ENCODE measurements at places on chromosomes 12 and 14.

DNA sequence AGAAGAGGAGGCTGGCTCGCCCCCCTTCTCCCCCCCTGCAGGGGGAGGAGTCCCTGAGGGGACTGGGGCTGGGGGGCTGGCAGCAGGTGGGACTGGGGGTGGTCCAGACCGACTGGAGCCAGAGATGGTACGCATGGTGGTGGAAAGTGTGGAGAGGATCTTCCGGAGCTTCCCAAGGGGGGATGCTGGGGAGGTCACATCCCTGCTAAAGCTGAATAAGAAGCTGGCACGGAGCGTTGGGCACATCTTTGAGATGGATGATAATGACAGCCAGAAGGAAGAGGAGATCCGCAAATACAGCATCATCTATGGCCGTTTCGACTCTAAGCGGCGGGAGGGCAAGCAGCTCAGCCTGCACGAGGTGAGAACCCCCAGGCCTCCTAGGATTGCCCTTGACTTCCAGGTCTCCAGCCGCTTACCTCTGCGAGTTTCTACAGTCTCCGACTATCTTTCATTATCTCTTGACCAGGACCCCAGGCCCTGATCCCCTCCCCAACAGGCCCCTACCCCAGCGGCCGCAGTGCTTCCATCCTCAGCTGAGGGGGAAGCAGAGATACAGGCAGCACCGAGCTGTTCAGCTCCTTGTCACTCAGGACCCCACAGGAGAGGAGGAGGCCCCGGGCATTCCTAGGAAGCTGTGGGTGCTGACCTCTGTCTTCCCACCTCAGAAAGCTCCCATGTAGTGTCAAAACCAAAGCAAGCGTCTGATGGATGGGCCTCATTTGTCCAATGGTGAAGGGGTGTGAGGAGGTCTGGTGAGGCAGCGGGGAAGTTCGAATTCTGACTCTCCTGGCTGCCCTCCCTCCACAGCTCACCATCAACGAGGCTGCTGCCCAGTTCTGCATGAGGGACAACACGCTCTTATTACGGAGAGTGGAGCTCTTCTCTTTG, 3.0 kb downstream of the NAB2 start:
- DNase-seq, result no peak

DNA sequence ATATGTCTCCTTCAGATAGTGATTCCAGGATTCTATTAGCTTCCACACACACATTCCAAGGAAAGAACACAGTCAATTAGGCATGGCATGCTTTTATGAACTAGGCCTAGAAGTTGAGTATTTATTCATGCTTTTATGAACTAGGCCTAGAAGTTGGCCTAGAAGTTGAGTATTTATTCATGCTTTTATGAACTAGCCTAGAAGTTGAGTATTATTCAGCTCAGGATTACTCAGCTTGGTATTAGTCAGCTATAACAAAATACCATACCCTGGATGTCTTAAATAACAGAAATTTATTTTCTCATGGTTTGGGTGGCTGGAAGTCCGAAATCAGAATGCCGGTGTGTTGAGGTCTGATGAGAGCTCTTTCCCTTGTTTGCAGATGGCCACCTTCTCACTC, 442.7 kb upstream of the FLRT2 start:
- DNase-seq, result no peak

GRCh38 chr14:72855913-72856312, 38.0 kb downstream of the DPF3 start:
- no peak for DNase-seq

DNA sequence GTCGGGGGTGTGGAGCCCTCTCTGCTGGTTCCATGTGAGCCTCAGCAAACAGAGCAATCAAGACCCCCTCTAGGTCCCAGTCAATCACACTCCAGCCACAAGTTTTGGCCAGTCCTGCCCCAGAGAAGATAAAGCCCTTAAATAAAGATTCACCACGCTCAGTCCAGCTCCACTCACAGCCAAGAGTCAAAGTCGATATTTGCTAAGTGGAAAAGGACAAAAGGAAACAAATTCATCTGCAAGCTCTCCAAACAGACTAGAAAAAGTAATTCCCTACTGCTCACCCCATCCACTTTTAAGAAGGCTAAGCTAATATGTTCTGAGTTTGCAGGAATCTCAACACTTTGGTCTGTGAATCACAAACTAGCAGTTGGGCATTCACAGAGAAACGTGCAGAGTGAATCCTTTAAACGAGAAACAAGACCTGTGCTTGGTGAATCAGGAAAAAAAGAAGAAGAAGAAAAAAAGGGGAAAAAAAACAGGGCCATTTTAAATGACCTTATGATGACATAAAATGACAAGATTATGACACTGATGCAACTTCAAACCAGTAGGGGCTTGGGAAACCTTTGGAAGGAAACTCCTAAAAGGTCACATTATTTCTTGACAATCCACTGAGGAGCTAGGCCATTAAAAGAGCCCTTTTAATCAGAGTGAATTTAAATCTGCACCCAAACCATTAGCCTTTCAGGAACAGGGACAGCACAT, 41.8 kb upstream of the FOXN3 start:
- no peak for DNase-seq

DNA sequence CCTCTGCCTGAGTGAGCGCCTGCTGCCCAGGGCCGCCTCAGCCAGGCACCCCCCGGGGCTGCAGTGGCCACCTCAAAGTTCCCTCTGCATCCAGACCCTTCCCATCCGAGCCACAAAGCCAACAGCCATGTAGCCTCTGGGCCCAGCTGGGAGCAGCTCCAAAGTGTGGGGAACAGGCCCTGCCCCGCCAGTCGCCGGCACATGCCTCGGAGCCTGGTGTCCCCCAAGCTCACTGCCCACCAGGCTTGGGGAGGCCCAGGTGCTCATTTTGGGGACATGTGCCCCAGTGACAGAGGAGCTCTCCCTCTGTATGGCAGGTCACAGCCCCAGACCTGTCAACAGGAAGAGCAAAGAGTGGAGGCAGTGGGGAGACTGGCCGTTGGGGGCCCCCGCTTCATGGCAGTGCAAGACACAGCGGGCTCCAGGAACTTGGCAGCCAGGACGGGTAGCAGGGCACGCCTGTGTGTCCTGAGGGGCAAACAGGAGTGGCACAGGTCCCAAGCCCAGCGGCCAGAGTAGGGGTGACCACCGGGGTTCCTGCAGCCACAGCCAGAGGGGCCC, 29.9 kb downstream of the JAG2 start:
- no peak for DNase-seq

GRCh38 chr12:92362785-92363184, 217.1 kb upstream of the BTG1 start:
- no peak for DNase-seq

GRCh38 chr12:92431146-92431545, 271.6 kb upstream of the PLEKHG7 start:
- no peak for DNase-seq

GRCh38 chr14:55913324-55914025, 204.7 kb upstream of the PELI2 start:
- DNase-seq, result no peak

DNA sequence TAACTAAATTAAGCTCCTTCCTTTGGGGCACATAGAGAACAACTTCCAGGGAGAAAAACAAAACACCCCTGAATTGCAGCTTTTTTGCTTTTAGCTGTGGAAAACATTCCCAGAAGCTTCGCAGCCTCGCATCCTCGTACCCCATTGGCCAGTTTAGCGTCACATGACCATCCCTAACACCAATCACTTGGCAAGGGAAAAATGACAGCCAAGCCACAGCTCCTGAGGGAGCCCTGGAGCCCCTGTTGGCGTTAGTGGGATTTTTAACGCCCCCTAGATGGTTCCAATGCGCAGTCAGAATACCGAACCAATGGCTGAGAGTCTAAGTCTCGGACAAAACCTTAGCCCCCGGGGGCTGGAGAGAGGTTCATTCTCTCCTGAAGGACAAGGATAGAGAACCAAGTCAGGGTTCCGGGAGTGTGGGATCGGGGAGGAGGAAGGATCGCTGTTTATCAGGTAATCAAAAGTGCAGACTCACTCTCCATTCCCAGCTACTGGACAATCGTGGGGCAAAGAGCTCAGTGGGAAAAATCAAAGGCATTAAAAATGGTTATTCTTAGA, 135.6 kb upstream of the HIF1A start:
- no peak for DNase-seq

DNA sequence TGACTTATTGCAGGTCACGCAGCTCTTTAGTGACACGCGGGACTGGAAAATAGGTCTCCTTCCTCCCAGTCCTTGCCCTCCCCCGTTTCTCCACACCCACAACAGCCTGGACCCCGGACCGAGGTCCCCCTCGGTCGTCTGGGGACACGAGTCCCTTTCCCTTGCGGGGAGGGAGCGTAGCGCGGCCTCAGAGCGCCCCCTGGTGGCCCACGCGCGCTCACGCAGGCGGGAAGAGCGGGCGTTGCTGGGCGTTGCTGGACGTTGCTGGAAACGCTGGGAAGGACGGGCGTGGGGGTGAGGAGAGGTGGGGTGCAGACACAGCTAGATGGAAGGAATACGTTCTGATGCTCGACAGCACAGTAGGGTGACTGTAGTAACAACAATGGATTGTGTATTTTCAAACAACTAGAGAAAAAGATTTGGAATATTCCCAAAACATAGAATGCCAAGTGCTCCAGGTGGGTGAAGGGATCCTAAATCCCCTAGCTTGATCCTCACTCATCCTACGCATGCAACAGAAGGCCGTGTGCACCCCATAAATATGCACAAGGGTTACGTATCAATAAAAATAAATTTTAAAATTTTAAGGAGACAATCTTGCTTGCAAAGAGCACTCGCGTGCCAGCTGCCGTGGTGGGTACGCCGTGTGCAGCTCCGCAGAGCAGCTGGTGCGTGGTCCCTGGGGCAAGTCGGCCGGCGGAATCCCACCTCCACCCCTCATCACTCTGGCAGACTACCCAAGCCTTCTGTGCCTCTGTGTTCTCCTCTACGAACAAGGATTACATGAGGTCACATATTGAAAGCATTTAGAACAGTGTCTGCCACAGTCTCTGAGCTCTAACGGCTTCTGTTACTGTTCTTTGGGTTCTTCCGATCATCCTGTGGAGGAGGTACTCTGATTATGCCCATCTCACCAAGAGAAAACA, 87.4 kb downstream of the B4GALNT3 start:
- peak; percentile 56 for DNase-seq

- DNase-seq, result no peak
Observed at GRCh38 chr12:48925304-48926011, at the start of gene FKBP11. Gene FKBP11, minus strand, starts transcription at chr12:48925492. Its CDS starts 64 bp downstream, at chr12:48925428.

DNA sequence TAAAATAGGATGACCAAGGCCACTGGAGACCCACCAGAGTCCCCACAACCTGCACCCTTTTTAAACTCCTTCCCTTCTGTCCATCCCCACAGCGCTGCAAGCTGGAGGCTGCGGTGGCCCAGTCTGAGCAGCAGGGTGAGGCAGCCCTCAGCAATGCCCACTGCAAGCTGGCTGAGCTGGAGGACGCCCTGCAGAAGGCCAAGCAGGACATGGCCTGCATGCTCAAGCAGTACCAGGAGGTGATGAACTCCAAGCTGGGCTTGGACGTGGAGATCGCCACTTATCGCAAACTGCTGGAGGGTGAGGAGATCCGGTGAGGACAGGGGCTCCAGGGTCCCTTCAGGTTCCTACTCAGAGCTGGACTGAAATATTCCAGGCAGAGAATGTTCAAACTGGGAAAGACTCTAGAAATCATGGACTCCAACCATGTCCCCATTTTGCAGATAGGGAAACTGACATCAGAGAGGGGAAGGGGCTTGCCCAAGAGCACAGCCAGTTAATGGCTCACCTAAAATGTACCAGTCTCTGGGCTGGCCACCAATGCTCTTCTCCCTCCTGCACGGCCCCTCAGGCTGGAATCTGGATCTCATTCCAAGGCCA, 17.2 kb downstream of the KRT85 start:
- no peak for DNase-seq

GRCh38 chr14:29868000-29868399, 59.6 kb downstream of the PRKD1 start:
- no peak for DNase-seq

DNA sequence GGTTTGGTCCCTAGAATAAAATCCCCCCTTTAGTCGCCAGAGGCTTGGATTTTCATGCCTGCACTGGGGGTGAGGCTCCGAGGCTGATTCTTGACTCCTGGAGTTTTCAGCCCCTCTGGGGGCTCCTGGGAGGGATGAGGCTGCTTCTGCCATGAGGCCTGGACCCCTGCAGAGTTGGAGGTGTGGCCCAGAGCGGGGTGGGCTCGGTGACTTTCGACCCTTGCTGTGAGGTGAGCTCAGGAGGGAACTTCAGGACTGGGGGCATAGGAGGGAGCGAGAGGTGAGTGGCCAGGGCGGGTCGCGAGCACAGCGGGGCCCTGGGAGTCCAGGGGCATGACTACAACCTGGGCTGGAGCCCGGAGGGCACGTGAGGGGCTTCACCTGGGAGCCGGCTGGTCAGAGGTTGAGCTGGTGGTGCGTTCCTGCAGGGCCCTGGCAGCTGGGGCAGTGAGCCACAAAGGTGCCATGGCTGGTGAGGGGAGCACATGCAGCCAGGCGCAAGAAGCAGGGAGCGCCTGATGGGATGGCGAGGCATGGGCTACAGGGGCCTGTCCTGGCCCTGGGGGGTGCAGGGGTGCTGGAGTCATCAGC, 168.2 kb downstream of the KIF26A start:
- no peak for DNase-seq

- DNase-seq, result no peak
Observed at GRCh38 chr12:109445191-109445609, 31.9 kb downstream of the KCTD10 start.

DNA sequence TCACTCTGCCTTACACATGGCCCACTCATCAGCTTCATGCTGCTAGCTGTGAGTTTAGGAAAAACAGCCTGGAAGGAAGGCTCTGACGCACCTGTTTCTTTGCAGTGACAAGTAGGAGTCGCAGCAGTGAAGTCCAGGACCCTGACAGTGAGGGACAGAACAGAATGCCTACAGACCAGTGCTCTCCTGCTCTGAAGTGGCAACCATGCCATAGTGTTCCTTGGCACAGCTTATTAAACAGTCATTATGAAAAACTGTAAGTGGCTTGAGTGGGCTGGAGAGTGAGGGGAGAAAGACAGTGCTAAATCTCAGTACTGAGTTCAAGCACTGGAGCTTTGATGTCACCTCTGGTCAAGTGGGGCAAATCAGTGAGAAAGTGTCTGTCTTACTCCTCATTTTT, 61.7 kb downstream of the MYRFL start:
- DNase-seq, result no peak

- no peak for DNase-seq
Observed at GRCh38 chr12:12943586-12944260, 8.2 kb downstream of the GPRC5D start.

DNA sequence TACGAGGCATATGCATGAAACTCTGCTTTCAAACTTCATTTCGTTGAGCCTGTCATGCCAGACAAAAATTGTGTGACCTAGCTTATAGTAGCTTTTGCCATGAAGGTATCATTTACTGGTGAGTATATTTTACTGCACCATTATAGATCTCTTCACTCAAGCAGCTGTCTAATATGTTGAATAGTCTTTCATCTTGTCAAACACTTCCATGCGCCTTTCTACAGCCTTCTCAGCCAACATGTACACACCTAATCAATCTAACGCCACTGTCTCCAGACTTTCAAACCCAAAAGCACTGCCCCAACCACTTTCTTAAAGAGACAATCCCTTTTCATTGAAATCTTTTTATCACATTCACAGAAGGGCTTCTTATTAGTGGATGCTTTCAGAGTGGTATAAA, 757.4 kb downstream of the VRK1 start:
- no peak for DNase-seq

Measured in NCI-H345 (cell line).